ENCODE measurements at places on chromosomes 16 and 17.

GRCh38 chr16:68233085-68233834, 2.7 kb downstream of the ESRP2 start:
- no peak for DNase-seq

- DNase-seq = no peak
Observed at GRCh38 chr17:44266402-44267164, 1.4 kb downstream of the SLC4A1 start.

GRCh38 chr17:51840688-51841087, 317.8 kb downstream of the CA10 start:
- no peak for DNase-seq

- no peak for DNase-seq
Observed at GRCh38 chr16:54568906-54569807, 282.6 kb upstream of the IRX3 start.

- DNase-seq = no peak
Observed at GRCh38 chr16:88316151-88316550, 66.6 kb upstream of the ZNF469 start.

DNA sequence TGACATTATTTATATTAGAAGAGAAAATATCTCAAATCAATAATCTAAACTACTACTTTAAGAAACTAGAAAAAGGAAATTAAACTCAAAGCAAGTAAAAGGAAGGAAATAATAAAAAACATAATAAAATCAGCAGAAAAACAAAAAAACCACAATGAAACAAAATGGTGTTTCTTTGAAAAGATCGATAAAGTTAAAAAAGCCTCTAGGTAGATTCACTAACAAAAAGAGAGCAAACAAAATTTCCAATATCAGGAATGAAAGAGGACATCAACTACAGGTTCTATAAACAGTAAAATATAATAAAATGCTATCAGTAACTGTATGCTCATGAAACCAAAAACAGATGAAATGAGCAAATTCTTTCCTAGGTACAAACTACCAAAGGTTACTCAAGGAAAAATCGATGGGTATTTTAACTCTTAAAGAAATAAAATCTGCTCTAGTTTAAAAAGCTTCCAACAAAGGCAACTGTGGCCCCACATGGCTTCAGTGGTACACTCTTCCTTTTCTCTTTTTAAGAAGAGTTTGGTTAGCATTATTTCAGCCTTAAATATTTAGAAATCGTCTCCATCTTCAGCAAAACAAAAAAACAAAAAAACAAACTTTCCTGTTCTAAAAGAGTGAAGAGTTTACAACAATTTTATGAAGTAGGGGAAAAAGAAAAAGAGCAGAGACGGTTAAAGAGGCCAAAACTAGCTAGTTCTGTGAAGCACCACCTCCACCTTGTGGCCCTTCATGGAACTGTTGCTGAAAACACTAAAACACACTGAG, 102.2 kb downstream of the TRIM37 start:
- DNase-seq = peak; percentile 71

GRCh38 chr16:9447195-9447551, 355.7 kb downstream of the HAPSTR1 start:
- no peak for DNase-seq

Data from NCI-H526 (cell line).